HT1080 (cell line): ENCODE measurements at places on chromosomes 4 and X.

GRCh38 chr4:113935190-113935589 lies 44.3 kb downstream of the ARSJ start:
- DNase-seq = no peak

GRCh38 chrX:134933248-134933647 lies 57.5 kb upstream of the SMIM10 start:
- DNase-seq = peak; percentile 23

GRCh38 chr4:147780137-147780777 lies 48.4 kb downstream of the ARHGAP10 start:
- DNase-seq = no peak

- peak; percentile 41 for DNase-seq
Measured at GRCh38 chr4:147843162-147843561, 111.3 kb downstream of the ARHGAP10 start.

- DNase-seq = no peak
Measured at GRCh38 chrX:119389871-119390501, 9.2 kb upstream of the SLC25A43 start.
